LHCN-M2 (cell line): ENCODE measurements at places on chromosomes 3 and 15. TPM values are rescaled to one million over a fixed set of nuclear protein-coding genes. Genes with fewer than 3 reads are reported as not detected.

Gene KCNAB1
- 0.19 and 0.57 TPM in 2 replicates for total RNA-seq

Gene ATP11B
- total RNA-seq = 47.2 and 47.3 TPM in 2 replicates

Gene PLXNB1
- total RNA-seq = 21.5 and 23.4 TPM in 2 replicates

DNA sequence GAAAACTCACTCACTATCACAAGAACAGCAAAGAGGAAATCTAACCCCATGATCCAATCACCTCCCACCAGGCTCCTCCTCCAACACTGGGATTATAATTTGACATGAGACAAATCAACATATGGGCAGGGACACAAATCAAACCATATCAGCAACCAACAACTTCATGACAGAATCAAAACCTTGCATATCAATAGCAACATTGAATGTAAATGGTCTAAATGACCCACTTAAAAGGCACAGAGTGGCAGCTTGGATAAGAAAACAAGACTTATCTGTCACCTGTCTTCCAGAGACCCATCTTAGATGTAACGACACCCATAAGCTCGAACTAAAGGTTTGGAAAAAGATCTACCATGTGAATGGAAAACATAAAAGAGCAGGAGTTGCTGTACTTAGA is 40.8 kb downstream of the HDGFL3 start:
- DNase-seq = no peak

GRCh38 chr3:48536116-48536515 is 20.5 kb downstream of the PFKFB4 start:
- DNase-seq = no peak

DNA sequence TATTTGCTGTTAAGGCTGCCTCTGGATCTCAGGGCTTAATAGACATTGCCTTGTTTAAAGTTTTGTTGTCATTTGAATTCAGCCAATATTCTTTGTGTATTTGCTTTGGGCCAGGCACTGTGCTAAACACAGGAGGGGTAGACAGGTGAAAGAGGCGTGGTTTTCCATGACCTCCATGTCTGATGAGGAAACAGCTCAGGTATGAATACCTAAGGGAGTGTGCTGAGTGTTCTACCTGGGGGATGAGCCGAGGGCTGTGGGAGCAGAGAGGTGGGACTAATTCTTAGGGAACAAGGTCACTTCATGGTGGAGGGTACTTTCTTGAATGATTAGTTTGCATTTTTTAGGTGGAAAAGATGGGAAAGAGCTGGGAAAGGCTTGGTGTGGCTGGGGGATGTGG is 108.2 kb downstream of the THSD4 start:
- no peak for DNase-seq

DNA sequence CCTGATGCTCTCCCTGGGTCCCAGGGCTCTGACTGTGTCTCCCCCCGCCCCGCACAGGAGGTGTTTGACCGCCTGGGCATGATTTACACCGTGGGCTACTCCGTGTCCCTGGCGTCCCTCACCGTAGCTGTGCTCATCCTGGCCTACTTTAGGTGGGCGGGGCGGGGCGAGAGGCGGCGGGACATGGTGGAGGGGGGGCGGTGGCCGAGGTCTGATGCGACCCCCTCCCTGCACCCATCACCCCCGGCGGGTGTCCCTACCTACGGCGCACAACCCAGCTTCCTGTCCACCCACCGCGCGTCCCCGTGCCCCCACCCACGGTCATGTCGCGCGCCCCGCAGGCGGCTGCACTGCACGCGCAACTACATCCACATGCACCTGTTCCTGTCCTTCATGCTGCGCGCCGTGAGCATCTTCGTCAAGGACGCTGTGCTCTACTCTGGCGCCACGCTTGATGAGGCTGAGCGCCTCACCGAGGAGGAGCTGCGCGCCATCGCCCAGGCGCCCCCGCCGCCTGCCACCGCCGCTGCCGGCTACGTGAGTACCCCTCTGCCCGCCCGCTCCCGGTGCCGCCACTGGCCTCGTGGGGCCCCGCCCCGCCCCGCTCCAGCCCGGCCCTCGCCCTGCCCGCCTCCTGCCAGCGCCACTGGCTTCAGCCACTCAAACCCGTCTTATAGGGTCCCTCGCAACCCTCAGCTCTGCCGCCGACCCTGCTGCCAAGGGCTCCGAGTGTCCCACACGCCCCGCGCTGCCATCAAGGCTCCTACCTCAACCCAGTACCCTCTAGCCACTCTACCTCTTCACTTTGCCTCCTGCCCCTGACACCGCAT is 21.0 kb downstream of the PTH1R start:
- DNase-seq = peak; percentile 65
